ENCODE measurements at places on chromosomes 3 and 15. TPM values are rescaled to one million over a fixed set of nuclear protein-coding genes. Genes with fewer than 3 reads are reported as not detected.

FRMD4B gene
- 15.1 TPM for polyA plus RNA-seq

MEGF11 gene
- not detected for polyA plus RNA-seq

TRPM1 gene
- not detected for polyA plus RNA-seq

SOX2 gene
- 0.09 TPM for polyA plus RNA-seq

CPA3 gene
- not detected for polyA plus RNA-seq

EPHB1 gene
- polyA plus RNA-seq, result 0.04 TPM

UBL7 gene
- 77.4 TPM for polyA plus RNA-seq

ZMAT3 gene
- polyA plus RNA-seq, result 2.5 TPM

LRRC3B gene
- not detected for polyA plus RNA-seq

HIGD2B gene
- not detected for polyA plus RNA-seq

SLC9A9 gene
- 1.4 TPM for polyA plus RNA-seq

IFT57 gene
- polyA plus RNA-seq, result 26.3 TPM

COL6A6 gene
- not detected for polyA plus RNA-seq

CP gene
- polyA plus RNA-seq, result not detected

ITGA11 gene
- not detected for polyA plus RNA-seq

AP3B2 gene
- polyA plus RNA-seq, result 0.57 TPM

THRB gene
- 0.98 TPM for polyA plus RNA-seq

GHSR gene
- polyA plus RNA-seq, result not detected

C3orf70 gene
- not detected for polyA plus RNA-seq

PLA1A gene
- polyA plus RNA-seq, result not detected

AEN gene
- polyA plus RNA-seq, result 26.6 TPM

PARP6 gene
- polyA plus RNA-seq, result 40.7 TPM

CCDC13 gene
- polyA plus RNA-seq, result 0.25 TPM

IL17RE gene
- polyA plus RNA-seq, result 9.9 TPM

TM6SF1 gene
- 0.16 TPM for polyA plus RNA-seq

CRABP1 gene
- not detected for polyA plus RNA-seq

TJP1 gene
- polyA plus RNA-seq, result 13.8 TPM

CLEC3B gene
- not detected for polyA plus RNA-seq

Measured in foreskin keratinocyte (primary cell).